ENCODE measurements at places on chromosomes 4 and X. TPM values are rescaled to one million over a fixed set of nuclear protein-coding genes. Genes with fewer than 3 reads are reported as not detected.

ATP2B3 gene
- total RNA-seq: not detected

UGT2B28 gene
- not detected for total RNA-seq

POU4F2 gene
- not detected for total RNA-seq

PPBP gene
- 1.2 TPM for total RNA-seq
